Kidney capillary endothelial cell (primary cell): ENCODE measurements at places on chromosomes 4 and X.

DNA sequence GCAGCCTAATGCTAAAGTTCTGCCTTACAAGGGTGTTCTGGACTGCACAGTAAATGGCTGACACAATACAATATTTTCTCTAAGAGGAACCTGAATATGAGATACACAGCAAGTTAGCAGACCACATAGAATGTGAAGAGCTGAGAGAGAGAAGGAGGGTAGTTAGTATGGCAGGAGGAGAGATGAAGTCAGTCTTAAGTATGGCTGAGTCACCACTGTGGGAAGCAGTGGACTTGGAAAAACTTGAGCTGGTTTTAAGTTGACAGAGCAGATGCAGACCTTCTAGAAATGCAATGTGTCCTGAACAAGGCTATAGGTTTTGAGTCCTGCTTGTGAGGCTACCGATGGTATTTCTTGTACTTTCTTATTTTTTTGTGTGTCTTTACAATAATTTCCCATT lies 172.5 kb downstream of the SH2D1A start:
- no peak for DNase-seq

DNA sequence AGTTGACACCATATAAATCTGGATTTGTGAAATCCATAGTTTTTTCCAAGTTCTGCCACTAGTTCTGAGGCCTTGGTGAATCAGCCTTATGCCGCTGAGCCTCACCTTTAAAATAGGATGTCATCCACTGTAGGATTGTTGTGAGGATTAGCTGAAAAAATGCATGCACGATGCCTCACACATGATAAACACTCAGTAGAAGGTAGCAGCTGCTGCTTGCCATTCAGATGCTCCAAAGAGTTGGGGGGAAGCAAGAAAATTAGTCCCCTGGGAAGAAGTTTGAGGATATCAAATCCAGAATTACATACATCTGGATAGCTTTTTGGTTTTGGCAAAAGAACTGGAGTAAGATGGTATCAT lies 7.4 kb downstream of the MMAA start:
- DNase-seq, result no peak

DNA sequence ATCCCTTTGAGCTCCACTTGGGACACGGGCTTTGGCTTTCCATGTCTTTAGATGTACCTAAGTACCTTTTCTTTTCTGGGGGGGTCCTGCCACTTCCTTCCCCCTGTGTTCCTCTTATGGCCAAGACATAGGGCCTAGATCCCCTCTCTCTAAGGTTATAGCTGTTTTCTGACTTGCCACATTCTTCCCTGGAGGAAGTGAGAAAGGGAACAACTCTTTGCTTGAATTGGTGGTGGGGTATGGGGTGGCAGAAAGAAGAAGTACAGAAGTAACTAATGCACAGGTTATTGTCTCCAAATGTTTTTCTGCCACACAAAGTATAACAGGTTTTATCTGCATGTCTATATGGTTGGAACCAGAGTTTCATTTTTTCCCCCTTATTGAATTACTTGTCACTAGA lies 29.7 kb upstream of the DIPK2B start:
- no peak for DNase-seq

- DNase-seq, result no peak
Measured at GRCh38 chr4:8540072-8540471, 40.1 kb upstream of the GPR78 start.

GRCh38 chr4:11497212-11497806 lies 68.6 kb upstream of the HS3ST1 start:
- DNase-seq, result no peak

GRCh38 chr4:17867276-17867675 lies 56.5 kb downstream of the NCAPG start:
- DNase-seq, result no peak

GRCh38 chrX:22445880-22446279 lies 173.2 kb downstream of the CBLL2 start:
- DNase-seq, result no peak

DNA sequence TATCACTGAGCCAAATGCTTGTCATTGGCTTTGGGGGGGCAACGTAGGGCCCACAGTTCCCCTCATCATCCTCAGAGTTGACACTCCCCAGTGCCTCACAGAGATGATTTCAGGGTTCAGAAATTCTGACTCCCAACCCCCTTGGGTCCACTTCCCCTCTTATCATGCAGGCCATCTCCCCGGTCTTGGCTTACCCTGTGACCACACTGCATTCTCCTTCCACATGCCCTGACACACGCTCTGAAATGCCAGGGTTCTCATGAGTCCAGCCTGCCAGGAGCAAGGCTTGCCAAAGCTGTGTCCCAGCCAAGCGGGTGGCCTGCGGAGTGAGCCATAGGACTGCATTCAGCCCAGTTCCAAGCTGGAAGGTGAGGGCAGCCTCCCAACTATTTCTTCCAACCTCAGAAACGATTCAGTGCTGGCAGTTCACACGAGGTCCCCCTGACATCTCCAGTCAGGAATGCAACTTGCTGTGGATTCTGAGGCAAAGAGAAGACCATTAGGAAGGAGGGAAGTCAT lies 101.2 kb downstream of the SMIM20 start:
- DNase-seq, result no peak

GRCh38 chr4:7004331-7004730 lies 38.8 kb upstream of the TADA2B start:
- DNase-seq, result no peak

GRCh38 chr4:46081248-46081647 lies 42.6 kb downstream of the GABRG1 start:
- no peak for DNase-seq
